ENCODE measurements at places on chromosomes 5 and 9.

GRCh38 chr5:126339215-126339805 lies 83.9 kb upstream of the GRAMD2B start:
- DNase-seq: no peak

DNA sequence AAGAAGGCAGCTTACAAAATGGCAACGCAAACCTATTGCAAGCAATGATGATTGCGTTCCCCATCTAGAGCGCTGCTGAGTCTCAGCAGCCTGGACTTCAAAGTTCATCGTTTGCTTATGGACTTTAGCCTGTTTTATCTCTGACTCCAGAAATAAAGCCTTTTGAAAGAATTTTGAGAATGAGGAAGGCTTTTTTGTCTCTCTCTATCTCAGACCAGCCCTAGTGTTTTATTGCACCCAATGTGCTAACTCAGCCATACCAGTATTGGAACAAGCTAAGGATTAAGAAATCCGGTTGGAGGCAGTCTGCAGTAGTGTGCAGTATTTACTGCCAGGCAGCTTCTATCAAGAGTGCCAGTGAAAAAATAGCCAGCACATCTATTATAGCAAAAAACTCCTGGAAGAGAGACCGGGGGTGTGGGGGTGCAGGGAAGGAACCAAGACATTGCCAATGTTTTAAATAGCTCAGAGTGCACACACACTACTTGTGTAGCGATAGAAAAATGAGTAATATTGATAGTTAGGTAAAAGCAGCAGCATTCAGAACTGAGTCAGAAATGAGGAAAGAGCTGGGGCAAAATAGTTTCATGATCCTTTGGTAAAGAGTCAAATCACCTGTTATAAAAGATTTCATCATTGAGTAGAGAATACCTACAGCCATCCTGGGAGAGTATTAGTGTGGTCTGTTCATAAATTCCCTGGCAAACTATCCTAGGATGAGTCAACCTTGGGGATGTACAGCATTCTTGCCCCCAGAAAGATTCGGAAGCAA lies 219.0 kb downstream of the ZNF608 start:
- DNase-seq: no peak

GRCh38 chr5:53997736-53998627 lies 312.4 kb downstream of the ARL15 start:
- DNase-seq: no peak

GRCh38 chr9:76610011-76610352 lies 151.0 kb downstream of the GCNT1 start:
- no peak for DNase-seq

GRCh38 chr5:82459626-82460025 lies 181.5 kb upstream of the RPS23 start:
- no peak for DNase-seq

DNA sequence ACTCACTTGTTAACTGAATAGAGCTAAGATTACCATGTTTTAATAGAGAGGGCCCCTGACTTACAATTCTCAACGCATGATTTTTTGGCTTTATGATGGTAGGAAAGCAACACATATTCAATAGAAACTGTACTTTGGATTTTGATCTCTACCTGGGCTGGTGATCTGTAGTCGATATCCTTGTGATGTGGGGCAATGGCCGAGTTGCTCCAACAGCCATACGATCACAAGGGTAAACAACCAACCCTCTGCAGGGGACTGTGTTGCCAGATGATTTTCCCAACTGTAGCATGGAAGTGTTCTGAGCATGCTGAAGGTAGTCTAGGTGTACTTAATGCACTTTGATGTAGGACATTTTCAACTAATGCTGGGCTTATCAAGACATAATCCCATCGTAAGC lies 36.5 kb downstream of the NSUN2 start:
- no peak for DNase-seq

DNA sequence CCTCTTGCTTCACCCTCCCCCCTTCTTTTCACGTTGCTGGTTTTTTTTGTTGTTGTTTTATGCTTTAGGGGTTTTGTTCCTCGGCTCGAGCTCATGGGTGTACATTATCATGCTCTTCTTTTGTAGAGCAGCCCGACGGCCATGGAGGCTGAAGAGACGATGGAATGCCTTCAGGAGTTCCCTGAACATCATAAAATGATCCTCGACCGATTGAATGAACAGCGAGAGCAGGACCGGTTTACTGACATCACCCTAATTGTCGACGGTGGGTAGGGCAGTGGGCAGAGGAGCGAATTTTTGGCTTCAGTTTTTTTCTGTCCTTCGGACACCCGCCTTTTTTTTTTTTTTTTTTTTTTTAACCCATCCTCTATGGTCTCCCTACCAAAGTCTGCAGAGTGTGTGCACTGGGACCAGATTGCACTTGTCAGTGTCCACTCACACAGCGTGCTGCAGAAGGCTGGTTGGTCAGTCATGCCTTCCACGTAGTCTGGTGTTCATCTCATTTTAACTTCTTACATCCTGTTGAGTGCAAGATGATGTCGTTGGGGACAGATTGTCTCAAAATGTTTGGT lies 1.3 kb downstream of the ZNF131 start:
- DNase-seq: no peak

DNA sequence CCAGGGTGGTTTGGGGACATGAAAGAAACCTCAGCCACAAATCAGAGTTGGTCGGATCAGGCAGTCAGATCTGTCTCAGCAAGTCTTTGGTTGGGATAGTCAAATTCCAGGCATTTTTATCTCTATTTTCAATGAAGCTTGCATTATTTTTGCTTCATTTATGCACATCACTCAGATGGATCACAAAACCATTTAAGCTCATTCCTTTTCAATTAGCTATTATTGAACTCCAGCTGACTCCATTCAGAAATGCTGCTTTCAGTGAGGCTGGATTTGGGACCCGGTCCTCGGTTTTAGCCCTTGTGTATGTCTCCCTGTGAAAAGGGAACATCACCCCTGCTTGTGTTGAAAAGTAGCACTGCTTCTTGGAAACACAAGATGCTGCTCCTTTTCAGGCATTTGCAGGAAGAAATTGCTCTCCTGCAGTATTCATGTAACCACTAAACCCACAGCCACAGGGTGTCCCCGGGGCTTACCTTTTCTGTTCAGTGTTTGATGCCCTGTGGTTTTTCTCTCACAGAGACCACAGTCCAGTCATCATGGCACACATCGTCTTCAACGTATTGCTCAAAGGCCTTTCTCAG lies 232.9 kb downstream of the NFIB start:
- no peak for DNase-seq

GRCh38 chr5:143207563-143208364 lies 195.7 kb downstream of the NR3C1 start:
- no peak for DNase-seq

DNA sequence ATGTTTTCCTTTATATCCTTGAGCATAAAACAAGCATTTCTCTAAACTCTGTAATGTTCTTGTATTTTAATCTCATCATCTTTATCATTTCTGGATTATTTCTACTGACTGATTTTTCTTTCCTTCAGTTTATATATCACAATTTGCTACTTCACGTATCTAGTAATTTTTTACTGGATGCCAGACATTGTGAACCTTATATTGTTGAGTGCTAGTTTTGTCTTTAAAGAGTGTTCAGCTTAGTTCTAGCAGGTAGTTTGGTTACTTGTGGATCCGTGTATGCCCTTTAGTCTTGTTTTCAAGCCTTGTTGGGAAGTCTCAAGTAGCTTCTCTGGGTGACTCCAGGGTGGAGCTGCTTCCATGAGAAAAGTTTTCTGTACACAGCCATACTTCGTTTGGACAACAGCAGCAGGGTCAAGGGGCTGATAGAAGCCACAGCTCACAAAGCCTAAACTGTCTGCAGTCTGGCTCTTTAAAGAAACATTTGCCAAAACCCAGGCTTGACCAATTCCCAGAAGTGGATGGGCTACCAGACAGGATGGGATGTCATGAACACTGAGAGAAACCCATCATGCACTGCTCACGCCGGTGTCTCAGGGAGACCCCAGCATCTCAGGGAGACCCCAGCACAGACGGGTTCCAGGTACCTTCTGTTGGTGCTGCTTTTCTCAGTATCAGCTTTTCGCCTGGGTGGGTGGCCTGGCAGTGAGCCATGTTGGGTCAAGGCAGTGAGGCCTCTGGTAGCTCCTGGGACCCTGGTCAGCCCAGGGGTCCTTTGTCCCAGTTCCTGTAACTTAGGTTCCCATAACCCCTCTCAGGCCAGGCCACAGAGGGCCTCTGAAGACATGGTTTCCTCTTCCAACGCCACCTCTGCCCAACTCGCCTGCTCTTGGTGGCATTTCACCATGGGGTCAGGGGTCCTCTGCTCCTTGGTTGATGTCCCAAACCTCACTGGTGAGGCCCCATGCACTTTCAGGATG lies 29.1 kb downstream of the TRIP13 start:
- DNase-seq: no peak

DNA sequence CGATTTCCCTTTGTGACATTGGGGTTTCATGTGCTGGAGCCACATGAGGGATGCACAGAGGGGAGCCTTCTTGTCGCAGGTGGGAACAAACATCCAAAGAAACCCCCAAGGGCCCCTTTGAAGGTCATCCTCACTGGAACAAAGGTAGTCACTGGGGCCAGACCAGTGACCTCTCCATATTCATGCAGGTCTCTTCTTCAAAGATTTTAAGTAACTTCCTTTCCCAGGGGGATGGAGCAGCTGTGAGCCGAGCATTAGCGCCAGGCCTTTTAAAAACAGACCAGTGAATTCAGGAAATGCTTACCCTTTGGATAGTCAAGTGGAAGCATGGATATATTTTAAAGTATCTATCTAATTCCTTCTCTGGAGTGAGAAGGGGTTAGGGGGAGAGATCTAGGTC lies 33.0 kb downstream of the DAPK1 start:
- DNase-seq: no peak

DNA sequence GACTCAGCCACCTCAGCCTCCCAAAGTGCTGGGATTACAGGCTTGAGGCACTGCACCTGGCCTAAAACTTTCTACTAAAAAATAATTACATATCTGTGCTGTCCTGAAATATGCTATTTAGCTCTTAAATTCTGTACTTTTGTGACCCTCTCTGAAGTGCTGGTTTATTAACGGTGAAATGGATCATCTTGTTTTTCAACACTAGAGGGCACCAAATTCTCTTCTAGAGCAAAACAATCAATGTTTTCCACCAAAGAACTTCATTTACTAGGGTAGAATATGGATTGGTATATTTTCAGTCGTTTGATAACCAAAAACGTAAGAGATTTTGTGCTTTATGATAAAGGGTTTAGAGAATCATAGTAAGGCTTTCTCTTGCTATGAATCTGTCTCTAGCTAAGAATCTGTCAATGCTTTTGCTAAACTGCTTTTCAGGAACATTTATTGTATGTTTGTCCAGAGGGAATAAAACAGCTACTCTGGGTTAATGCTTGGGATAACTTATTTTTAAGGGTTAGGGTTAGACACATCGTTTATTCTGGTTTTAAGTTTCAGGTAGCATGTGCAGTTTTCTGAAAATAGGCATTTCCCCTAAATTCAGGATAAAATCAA lies 63.6 kb downstream of the RNF180 start:
- no peak for DNase-seq

DNA sequence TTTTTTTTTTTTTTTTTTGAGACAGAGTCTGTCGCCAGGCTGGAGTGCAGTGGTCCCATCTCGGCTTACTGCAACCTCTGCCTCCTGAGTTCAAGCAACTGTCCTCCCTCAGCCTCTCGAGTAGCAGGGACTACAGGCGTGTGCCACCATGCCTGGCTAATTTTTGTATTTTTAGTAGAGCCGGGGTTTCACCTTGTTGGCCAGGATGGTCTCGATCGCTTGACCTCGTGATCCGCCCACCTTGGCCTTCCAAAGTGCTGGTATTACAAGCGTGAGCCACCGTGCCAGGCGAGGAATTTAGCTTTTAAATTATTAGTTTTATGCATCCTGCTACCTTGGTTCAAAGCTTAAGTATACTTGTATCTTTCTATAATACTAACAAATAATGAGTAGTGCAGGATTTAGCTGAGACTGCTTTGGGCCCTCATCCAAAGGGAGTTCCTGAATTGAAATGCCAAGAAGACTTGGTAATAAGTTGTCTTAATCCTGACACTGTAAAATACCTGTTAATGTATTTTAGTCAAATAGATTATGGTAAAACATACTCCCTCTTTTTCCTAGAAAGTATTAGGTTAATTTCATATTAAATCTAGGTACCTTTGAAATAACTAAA lies 5.0 kb downstream of the CDC42SE2 start:
- no peak for DNase-seq

All from stimulated activated CD8-positive, alpha-beta memory T cell treated with anti-CD3 and anti-CD28 coated beads, Interleukin-15, amount 100 ng/mL, for 24 hours (primary cell).